ENCODE measurements at places on chromosomes 2 and 18.
A peak's percentile ranks its signal among the peaks of the same experiment; 100 is the strongest.

DNA sequence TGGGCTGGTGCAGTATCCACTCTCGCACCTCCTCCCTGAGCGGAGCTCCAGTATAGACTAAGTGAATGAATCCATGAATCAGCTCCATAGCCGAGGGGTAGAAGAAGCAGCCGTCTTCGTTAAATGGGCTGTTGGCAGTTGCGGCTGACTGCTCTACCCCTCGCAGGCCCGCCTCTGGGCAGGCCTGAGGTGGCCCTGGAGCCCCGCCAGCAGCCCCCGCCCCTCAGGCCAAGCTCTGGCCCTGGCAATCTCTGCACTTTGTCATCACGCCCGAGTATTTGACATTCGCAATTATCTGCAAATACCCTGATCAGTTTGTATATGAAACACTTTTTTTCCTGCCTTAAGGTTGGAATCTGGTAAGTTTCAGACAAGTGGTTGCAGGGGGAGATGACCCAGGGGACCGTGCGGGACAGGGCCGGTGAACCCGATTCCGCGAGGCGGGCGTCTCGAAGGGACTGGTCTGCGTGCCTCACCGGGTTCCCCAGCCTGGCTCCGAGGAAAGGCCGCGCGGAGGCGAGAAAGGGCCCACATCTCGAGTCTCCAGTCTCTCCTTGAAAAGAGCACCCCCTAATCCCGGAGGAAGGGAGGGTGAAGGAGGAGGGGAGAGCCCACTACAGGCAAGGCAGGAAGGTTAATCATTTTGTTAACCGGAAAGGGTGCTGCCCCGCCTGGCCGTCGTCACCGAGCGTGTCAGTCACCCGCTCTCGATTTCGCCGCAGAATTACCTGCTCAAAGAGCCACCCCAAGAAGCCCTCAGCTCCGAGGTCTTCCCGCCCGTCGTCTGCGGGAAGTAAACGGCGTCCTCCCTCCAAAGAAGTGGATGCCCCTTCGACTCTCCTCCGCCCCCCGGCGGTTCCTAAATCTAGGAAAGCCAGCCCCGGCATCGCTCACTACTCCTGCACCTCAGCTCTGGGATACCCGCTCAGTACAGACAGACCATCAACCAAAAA is 11.1 kb upstream of the SATB2 start:
- no peak for DNase-seq

DNA sequence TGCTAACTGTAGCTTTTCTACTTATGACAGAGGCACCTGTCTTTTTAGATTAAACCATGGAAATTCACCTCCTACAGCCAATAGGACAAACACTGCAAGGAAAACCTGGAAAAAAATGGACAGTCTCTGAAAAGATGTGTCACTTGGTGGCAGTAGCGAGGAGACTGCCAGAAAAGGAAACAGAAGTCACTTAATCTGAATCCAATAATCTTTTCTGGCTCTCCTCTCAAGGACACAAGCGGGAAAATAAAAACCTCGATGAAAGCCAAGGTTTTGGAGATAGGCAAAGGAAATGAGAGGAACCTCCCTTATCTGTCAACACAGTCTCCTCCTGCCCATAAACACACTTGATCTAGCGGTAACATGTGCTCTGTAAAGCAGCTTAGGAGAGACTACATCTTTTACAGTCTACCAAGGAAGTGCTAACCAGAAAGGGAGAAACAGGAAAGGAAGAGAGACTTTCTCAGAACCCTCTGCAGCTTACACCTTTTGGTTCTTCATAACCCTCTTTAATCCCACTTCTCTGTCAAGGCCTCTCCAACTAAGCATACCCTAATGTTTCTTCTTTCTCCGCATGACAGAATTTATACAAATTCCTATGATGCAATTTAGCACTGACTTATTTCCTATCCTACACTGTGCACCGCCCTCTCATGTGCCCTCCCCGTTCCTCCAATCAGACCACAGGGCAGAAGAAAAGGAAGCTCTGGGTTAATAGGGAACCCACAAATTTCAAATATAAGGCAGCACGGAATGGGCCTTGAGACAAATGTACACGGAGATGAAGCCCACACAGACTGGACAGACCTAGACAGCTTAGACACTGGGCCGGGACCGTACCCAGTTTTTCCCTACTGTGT is 52.8 kb downstream of the CLASP1 start:
- DNase-seq: peak; percentile 64

- peak; percentile 60 for DNase-seq
Observed at GRCh38 chr2:236774171-236774570, 204.5 kb downstream of the ACKR3 start.

DNA sequence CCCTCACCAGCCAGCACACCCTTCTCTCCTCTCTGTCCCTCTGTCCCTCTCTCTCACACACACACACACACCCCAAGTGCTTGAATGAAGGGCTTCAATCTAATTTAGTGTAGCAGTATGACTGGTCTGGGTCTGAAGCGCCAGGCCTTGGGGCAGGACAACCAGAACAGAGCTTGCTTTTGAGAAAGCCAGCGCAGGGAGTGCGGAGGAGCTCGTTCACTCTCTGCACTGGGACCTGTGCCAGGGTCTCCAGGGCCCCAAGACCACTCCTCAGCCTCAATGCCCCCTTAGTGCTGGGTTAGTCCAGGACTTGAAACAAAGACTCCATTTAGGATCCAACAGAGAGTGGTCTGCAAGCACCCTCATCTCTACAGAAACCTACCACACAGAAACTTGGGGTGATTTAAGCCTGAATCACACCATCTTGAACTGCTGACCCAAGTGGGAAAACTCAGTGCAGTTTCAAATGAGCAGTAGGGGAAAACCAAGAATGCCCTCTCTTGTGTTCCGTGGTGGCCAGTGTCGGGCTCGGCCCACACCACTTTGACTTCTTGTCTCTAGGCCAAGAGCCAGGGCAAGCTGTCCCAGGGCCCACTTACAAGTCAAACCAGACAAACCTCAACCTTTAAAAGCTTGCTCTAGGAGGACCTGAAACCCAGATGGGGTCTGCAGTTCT is 66.6 kb upstream of the WIPF1 start:
- no peak for DNase-seq

All from fibroblast of skin of back (primary cell).